ENCODE measurements at places on chromosomes 5 and 9.

- DNase-seq = peak; percentile 32
Observed at GRCh38 chr5:87268126-87268969, 665 bp downstream of the RASA1 start.

DNA sequence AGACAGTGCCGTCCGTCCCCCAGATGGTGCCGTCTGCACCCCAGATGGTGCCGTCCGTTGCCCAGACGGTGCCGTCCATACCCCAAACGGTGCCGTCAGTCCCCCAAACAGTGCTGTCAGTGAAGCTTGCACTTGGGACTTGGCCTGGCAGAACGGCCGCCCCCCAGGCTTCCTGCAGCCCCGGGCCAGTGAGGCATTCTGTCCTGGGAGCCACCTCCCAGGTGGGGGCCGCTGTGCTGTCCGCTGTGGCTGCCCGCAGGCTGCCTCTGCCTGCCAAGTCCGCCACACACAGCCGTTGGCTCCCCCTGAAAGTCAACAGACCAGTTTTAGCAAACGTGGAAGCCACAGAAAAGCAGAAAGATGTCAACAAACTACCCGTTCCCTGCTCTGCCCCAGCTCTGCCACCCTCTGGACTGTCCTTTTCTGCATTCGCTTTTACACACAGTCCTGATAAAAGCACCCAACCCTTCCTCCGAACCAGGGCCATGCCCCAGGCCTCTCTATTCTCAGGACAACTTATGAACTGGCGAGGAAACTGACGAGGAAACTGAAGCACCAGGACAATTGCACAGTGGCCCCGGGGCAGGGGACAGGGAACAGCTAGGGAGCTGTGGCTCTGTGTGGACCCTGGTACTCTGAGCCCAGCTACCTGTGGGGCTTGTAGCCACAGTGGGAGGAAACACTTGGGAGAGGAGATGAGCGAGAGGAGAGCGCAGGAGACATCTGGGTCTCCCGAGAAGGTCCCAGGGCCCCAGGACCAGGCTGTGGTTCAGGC lies 39.6 kb upstream of the RXRA start:
- DNase-seq = peak; percentile 74

- no peak for DNase-seq
Observed at GRCh38 chr5:2128686-2129355, 246.1 kb upstream of the IRX4 start.

DNA sequence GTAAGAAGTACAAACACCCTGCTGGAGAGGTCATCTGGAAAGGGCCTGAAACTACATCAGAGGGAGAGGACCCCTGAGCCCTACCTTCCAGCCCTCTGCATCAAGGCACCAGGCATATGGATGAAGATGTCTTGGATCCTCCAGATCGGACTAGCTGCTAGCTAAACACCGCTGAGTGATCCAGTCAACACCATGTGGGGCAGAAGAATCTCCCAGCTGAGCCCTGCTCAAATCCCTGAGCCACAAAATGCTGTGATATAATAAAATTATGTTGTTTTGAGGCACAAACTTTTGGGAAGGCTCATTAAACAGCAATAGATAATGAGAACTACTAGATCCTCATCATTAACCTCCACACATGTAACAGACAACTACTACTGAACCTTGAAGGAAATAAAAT lies 155.2 kb downstream of the FRMD3 start:
- DNase-seq = no peak

DNA sequence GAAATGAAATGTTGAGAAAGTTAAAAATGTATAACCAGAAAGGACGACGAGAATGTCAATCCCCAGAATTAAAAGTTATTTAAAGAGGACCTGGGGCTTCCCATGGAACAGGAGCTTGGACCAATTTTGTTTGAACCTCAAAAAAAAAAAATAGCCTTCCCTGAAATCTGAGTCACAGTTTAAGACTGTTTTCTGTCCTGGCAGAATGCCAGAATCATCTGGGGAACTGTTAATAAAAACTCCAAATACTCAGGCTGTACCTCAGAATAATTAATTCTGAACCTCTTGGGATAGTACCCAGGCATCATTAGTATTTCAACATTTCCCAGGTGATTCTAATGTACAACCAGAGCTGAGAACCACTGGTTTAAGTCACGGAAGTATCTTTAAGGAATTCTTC lies 102.2 kb upstream of the SLCO6A1 start:
- no peak for DNase-seq

- no peak for DNase-seq
Observed at GRCh38 chr5:65811004-65811403, 89.0 kb downstream of the NLN start.

DNA sequence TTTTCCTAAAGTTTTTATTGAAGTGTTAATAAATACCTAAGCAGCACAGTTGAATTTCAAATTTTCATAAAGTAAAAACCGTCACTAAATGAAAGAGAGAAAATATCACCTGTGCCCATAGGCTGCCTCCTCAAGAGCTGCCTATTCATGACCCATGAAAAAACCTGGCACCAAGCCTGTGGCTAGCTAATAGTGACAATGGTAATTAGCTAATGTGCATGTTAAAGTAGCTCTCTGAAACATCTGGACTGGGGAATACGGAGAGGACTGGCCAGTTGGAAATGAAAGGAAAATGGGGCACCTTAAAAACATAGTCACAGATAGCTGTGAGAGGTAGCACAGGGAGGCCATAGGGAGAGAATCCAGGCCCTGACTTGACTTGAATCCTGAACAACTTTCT lies 5.4 kb upstream of the GNE start:
- peak; percentile 58 for DNase-seq

DNA sequence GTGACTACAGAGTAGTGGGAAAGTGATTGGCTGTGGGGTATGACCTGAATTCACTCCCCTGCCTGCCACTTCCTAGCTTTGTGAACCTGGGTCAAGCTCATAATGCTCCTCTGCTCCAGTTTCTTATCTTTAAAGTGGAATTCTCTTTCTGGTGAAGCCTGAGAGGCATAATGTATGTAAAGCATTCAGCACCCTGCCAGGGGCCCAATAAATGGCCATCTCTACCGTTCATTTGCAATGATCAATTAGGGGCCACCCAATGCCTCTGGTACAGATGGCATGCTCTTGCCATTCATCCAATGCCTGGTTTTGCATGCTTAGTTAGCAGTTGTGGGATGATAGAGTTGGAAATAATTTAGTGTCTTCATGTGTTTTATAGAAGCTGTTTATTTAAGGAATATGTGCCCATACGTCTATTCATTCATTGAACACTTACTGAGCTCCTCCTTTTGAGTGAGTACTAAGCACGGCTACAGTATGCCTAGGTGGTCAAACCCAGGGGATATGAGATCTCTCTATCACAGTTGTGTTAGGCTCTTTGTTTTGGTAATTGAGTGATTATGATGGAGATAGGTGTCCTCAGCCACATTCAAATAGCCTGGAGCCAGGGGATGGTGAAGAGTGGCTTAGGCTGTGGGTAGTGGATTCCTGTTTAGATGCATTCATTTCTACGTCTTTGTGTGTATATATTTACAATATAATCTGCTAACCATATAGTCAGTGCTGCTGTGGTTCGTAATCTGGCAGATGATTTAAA lies 15.3 kb downstream of the ZNF462 start:
- no peak for DNase-seq

- no peak for DNase-seq
Observed at GRCh38 chr9:104110509-104110908, 16.4 kb downstream of the SMC2 start.

GRCh38 chr9:88387552-88388202 lies 567 bp upstream of the SPIN1 start:
- DNase-seq = peak; percentile 47

DNA sequence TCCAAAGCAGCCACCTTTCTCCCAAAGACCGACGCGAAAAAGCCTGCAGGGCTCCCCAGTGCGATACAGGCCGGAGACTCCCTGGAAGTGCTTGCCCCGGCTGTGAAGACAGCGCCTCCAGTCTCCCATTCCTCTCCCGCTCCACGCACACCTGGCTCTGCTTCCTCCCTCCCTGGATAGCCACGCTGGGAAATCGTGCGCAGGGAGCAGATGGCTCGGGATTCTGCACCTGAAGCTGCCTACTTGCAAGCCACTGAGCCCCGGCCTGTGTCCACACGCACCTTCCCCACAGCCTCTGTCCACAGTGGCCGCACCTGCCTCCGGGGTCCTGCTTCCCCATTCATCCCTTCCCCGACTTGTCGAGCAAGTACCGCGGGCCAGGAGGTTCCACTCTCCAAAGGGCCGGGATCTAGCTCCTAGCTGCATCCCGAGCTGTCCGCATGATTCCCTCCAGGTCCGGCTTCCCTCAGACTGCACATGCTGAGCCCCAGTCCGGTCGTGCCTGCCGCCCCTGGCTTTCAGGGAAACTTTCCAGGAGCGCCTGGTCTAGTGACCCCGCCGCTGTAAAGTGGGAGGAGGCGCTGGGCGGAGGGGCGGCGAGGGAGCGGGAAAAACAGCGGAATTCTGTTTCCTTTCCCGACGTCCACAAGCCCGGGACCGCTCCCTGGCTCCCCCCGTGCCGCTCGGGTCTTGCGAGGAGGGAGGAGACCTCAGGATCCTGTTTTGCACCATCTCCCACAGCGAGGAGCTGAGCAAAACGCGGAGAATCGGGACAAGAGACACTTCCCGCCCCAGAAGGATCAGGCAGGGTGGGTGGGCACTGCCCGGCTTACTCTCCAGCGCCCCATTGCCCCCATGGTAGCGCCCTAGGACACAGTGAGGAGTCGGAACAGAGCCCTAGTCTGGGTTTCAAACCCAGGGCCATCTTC lies 2.0 kb downstream of the SEMA6A start:
- peak; percentile 57 for DNase-seq

DNA sequence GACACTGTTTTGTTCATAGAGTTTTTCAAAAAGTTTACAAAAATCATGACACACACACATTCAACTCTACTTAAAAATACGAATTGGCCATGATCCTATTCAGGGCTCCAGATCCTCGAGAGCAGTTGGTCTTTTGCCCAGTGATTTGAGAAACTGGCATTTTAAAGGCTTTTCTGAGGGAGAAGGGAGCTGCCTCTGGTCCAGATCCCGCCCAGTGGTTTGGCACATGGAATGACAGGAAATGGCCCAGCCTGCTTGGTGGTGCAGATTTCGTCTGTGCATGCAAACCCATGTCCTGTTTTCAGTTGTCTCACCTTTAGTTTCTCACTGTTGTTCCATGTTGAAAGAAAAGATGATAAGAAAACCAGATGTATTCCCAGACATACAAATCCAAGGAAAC lies 3.6 kb downstream of the CAMK4 start:
- DNase-seq = no peak

GRCh38 chr5:35540002-35540401 lies 77.7 kb upstream of the SPEF2 start:
- DNase-seq = no peak

DNA sequence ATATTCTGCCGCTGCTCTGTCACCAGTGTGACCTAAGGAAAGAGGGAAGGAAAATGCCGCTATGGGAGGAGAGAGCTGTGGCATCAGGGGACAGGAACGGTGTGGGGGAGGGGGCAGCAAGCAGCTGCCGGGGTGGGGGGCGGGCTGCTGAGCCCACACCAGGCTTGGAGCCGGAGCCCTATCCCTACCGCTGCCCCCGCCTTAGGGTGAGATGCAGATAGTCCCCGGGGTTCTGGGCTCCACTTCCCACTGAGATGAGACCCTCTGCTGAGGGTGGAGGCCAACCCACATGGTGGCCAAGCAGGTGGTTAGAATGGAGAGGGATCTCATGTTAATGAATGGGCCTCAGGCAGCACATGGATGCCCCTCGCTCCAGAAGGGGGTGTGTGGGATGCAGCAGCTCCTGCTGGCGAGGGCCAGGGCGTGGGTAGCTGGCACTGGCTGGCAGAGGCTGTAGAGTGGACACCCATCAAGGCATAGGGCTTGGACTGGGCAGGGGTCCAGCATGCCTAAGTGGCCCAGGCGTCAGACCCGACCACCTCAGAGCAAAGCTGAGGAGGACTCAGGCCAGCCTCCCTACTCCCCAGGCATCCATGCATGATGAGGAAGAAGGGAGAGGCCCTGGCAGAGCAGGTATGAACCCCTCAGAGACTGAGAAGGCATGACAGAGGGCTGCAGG lies 131.5 kb downstream of the ZNF354C start:
- no peak for DNase-seq

DNA sequence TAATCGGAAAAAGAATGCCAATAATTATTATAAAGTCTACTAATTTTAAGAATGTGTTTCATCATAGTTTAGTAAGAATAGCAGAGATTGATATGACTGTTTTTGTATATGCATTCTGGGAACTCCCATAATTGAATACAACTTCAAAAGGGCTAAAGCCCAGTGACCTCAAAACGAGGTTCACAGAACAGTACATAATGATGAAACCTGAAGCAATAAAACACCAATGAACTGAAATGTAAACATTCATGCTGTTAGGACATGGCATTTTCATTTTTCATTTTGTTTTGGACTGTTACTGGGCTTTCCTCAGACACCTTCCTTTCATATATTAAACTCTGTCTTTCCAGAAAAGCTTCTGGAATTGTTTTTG lies 684 bp upstream of the JMY start:
- no peak for DNase-seq

DNA sequence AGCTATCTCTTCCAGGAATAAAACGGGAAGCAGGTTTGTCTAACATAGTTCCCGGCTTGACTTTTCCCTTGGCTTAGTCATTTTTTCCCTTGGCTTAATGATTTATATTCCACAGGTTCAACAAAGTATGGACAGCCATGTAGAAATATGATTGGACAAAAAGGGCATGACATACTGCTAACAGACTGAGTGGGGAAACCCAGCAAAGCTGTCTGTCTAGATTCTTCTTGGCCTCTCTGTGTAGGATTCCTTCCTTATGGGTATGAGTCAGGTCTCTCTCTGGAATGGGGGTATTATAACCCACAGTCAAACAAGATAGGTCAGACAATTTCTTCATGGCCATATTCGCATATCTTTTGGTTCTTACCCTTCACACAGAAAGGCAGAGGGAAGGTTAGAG lies 5.7 kb upstream of the MTAP start:
- DNase-seq = no peak

DNA sequence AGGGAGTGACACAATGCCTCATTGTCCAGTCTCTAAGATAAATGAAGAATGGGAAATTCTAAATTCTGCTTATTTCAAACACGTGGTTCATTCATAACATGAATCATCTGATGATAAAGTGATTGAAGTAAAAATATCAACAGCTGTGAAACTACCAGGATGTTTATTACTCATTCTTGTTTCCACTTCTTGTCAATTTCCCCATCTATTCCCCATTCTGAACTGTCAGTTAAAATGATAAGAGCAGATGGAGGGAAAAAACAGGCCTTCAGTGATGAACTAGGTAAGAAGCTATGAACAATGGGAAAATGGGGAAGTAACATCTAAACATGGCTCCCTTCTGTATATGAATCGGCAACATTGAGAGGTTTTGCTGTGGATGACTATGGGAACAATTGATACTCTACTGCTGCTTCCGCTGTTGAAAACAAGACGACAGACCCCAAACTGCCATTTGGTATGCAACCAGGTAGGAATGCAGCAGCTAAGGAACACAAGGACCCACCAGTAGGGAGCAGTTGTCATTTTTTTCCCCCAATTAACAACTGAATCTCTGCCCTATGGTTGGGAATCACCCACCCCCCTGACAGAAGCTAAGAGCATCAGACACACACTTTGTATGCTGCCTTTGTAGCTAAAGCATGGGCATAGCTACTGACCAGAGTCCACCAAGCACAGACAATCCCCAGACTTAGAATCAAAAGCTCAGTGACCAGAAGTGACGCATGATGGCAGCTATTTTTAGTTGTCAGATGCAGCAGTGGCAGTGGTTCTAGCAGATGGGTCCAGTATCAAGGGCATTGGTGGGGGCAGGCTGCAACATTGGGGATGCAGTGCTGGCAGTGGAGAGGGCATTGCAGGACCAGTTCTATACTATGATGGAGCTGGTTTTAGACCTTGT lies 52.9 kb upstream of the ZNF366 start:
- no peak for DNase-seq

GRCh38 chr9:122900791-122901190 lies 4.4 kb downstream of the RC3H2 start:
- DNase-seq = no peak

Measured in breast epithelium (tissue), 4 donors.